ENCODE measurements at places on chromosomes 4 and X.
A peak's percentile ranks its signal among the peaks of the same experiment; 100 is the strongest.

- no peak for DNase-seq
Observed at GRCh38 chr4:185700630-185701029, 111.4 kb downstream of the SORBS2 start.

- DNase-seq = no peak
Observed at GRCh38 chrX:154481195-154481594, 2.1 kb upstream of the LAGE3 start.

DNA sequence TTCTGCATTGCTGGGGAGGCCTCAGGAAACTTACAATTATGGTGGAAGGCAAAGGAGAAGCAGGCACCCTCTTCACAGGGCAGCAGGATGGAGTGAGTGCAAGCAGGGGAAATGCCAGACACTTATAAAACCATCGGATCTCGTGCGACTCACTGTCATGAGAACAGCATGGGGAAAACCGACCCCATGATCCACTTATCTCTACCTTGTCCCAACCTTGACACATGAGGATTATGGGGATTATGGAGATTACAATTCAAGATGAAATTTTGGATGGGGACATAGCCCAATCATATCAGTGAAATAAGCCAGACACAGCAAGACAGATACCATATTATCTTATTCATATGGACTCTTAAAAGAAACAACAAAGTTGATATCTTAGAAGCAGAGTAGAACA is 134.9 kb downstream of the C4orf33 start:
- no peak for DNase-seq

DNA sequence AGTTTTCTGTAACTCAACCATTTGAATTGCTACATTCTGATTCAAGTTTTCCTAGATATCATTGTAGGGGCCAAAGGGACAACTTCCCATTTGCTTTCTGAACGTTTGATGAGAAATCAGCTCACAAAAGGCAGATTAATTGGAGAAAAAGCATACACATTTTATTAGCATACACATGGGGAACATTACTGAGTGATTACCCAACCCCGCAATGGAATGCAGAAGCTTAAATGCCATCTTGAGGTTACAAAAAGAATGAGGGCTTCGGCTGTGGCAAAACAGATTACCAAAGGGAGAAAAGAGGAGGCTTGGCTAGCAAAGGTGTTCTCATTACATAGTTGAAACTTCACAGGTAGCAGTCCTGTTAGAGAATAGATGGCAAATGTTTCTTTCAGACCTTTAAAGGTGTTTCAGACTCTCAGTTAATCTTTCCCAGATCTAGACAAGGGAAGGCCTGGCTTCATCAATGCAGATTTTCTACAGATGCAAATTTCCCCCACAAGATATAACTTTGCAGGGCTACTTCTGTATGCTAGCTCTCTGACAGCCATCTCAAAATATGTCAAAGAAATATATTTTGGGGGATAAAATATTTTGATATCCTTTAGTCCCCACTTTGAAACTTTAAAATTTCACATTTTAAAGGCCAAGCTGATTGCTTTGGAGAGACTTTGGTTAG is 26.5 kb upstream of the HERC6 start:
- no peak for DNase-seq

DNA sequence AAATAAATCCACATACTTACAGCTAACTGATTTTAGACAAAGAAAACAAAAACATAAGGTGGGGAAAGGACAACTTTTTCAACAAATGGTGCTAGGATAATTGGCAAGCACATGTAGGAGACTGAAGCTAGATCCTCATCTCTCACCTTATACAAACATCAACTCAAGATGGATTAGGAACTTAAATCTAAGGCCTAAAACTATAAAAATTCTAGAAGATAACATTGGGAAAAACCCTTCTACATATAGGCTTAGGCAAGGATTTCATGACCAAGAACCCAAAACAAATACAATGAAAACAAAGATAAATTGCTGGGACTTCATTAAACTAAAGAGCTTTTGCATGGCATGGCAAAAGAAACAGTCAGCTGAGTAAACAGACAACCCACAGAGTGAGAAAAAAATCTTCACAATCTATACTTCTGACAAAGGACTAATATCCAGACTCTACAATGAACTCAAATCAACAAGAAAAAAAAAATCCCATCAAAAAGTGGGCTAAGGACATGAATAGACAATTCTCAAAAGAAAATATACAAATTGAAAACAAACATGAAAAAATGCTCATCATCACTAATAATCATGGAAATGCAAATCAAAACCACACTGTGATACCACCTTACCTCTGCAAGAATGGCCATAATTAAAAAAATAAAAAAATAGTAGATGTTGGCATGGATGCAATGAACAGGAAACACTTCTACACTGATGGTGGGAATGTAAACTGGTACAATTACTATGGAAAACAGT is 14.1 kb upstream of the AFP start:
- no peak for DNase-seq

DNA sequence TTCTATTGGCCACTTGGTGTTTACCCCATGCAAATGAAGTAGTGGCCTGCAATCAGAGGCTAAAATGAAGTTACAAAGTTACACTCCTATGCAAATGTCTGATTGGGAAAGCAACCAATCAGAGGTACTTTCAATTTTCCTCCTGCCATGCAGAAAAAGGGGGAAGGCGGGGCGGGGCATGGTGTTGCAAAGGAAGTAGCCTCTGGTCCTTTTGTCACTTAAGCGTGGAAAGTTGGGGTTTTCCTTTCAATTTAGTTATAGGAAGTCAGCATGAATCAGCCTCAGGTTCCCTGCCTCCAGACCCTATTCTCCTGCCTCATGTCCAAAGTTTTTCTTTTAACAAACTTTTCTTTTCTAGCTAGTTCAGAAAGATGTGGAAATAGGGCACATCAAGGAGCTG is 69.3 kb downstream of the GPC4 start:
- no peak for DNase-seq

DNA sequence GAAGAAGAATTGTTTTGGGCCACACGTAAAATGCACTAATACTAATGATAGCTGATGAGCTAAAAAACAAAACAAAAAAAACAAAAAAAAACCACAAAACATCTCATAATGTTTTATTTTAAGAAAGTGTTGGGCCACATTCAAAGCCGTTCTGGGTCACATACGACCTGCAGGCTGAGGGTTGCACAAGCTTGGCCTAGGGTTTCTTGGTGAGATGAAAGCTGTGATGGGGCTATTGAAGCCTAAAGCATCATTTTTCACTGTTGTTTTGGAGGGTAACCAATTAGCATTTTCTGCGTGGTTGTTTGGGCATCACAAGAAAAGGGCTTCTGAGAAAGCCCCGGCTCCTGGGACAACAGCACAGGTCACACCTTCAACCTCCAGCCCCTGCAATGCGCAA is 42.5 kb upstream of the ZNF157 start:
- DNase-seq = no peak

DNA sequence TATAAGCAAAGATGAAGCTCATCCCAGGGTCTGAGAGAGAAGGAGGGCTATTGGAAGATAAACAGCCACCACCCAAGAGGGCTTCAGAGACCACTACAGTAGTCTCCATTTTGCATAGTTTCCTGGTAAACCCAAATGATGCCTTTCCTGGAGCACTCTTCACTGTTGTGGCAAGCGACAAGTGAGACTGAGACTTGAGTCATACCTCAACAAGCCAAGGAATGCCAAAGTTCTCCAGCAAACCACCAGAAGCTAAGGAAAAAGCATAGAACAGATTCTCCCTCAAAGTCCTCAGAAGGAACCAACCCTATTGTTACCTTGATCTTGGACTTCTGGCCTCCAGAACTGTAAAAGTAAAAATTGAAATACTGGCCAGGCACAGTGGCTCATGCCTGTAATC is 65.9 kb downstream of the LARP7 start:
- no peak for DNase-seq

GRCh38 chr4:76801621-76802235 is 96.2 kb downstream of the SOWAHB start:
- DNase-seq = no peak

DNA sequence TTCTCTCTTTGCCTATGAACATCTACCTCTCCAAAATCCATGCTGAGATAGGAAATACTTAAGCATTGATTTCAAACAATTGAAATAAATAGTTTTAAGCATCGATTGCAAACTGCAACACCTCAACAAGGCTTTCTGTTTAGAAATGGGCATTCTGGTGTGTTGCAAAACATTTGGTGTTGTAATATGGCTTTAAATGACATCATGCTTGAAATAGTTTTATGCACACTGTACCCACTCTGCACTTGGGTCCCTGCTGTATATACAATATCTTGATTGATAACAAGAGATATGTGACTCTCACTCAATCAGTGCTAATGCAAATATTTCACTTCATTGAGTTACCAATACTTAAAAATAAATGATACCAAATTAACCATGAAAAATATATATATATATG is 964.9 kb upstream of the GRIA3 start:
- no peak for DNase-seq

DNA sequence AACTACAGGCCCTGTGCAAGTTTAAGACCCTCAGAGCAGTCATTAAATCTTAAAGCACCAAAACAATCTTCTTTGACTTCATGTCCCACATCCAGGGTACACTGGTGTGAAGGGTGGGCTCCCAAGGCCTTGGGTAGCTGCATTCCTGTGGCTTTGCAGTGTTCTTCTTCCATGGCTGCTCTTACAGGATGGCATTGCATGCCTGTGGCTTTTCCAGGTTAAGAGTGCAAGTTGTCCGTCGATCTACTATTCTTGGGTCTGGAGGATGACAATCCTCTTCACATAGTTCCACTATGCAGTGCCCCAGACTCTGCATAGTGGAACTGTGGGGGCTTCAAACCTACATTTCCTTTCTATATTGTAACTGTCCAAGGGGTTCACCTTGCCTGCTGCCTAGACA is 494.5 kb downstream of the CFAP47 start:
- no peak for DNase-seq

- DNase-seq = peak; percentile 57
Observed at GRCh38 chr4:145734576-145735346, 54.8 kb downstream of the C4orf51 start.

DNA sequence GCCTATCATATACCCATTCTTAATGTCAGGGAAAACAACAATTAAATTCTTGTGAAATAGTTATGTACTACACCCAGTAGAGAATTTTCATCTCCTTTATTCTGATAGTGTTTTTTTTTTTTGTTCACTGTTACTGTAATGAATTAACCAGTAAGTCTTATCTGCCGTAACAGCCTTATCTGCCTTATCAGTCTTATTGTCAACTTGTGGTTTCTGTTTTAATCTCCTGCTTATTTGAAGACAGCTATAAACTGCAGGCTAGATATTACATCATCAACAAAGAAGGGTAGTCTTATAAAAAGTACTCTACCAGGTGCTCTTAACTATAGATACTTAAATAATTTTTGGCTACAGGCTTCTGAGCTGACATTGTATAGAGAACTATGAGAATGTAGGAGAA is 79.5 kb downstream of the MAGEB5 start:
- DNase-seq = no peak

DNA sequence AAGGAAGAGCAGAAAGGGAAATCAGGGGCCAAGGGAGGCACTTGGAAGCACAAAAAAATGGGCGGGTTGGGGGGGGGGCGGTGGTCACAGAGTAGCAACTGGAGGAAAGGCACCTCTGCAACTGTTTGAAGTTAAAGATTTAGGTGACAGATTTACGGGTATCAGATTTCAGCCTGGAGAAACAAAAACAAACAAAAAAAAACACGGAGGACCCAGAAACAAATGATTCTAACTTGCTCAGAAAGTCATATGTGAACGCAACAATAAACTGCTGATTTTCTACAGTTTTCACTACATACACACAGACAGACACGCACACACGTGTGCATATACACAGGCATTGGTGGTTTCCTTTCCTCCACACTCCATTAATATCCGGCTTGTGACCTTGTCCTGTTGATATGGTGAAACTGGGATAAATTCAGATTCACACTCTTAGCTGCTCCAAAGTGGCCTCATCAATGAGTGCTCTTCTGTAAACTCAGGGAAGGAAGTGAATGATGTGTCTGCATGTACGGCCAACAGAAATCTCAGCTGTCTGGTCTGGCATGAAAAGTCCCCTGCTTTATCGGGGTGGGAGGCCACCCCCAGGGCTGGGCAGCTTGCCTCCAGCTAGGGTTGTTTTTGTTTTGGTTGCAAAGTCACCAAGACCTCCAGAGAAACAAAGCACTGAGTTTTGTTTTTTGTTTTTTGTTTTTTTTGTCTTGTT is 54.3 kb downstream of the CHST7 start:
- no peak for DNase-seq

DNA sequence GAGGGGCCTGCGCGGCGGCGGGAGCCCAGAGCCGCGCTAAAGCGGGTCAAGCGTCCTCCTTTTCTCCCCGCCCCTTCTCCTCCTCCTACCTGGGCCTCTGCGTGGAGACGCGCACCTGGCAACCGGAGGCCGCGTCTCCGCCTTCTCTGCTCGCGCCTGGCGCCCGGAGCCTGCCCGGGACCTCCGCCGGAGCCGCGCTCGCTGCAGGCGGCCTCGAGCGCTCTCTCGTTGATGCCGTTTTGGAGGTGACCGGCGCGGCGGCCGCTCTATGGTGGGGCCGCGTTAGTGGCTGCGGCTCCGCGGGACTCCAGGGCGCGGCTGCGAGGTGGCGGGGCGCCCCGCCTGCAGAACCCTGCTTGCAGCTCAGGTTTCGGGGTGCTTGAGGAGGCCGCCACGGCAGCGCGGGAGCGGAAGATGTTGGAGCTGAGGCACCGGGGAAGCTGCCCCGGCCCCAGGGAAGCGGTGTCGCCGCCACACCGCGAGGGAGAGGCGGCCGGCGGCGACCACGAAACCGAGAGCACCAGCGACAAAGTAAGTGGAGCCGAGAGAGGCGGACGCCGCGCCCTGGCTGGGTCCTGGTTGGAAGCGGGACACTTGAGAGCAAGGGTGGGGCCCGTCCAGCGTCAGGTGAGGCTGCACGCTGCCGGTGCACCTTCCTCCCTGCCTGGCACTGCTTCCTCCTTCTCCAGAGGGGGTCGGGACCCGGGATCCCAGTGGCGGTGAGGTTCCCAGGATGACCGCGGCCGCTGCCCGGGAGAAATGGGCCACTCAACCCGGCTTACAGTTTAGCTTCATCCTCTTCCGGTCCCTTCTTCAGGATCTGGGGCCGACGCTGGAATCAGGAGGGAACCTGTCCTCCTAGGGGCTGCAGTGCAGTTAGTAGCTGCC is at the start of gene CDS1:
TSS of gene CDS1 (plus strand) at position 140 of the 888 bp plus-strand sequence. CDS start at position 415, 275 bp downstream.
- no peak for DNase-seq

DNA sequence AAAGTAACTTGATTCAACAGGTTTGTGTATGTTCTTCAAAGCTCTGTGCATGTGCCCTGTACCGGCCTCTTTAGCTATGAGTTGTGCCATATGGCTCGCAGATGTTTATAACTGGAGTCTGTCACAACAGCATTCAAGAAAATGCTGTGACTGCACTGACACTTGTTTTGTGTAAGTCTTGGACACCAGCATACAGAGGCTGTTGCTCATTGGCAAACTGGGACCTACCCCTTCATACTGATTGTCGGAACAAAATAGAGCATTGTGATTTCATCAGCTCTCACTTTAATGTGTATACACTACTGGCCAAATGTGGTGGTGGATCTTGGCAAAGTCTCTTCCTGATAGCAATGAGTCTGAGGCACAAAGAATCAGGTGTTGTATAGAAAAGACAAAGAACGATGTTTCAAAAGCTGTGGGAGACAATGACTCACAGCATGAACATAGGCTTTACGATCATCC is 133.9 kb downstream of the EGF start:
- no peak for DNase-seq

DNA sequence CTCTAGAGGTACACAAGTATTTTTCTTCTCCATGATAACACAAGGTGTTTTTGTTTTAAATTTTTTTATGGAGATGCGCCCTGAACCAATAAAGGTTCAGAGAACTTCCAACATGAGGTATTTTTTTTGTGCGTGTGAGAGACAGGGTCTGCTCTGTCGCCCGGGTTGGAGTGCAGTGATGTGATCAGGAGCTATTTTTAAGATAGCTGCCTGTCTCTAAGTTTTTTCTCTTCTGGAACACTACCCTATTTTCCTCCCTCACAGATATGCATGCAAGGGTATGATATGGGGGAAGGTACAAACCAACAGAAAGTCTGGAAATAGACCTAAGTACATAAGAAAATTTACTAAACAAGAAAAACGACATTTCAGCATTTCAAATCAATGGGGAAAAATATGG is 3.0 kb downstream of the GCNA start:
- no peak for DNase-seq

Measured in H54 (cell line).